ENCODE measurements at places on chromosomes 7 and 10.

GRCh38 chr10:129063212-129063611 is 403.8 kb upstream of the MGMT start:
- DNase-seq = no peak

- no peak for DNase-seq
These were observed 20.5 kb downstream of the SPAG6 start for GRCh38 chr10:22365644-22366434.

GRCh38 chr10:125127110-125127509 is 33.3 kb downstream of the CTBP2 start:
- peak; percentile 90 for DNase-seq

DNA sequence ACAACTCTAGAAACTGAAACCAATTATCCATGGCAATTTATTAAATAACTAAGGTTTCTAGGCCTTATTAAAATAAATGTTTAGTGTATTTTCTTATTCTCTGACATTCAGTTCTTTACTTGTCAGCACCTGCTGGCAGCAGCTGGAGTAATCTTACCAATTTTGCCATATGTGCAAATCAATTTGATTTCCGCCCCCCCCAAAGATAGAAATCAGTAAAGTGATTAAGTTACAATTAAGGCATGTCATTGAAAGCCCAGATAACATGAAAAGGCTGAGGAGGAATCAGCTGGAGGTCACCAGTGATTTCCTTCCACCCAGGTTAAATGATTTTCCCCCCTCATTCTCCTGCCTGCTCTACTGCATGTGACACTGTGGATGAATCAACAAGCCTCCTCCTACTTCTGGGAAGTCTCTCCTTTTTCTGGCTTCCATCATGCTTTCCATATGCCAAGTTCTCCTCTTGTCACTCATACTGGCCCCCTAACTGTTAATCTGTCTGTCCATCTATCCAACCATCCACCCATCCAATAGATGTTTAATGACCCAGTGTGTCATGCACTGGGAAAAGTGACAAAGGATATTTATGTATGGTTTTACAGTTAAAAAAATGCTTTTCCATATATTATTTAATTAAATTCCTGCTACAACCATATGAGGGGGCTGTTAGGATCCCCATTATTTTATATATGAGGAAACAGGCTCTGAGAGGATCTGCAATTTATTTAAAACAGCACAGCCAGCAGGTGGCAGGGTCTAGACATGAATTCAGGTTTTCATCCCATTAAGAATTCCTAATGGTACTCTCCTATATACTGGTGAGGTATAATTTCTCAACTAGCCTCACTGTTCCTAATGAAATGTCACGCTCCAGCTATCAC is 116.5 kb downstream of the ATXN7L1 start:
- DNase-seq = peak; percentile 65

DNA sequence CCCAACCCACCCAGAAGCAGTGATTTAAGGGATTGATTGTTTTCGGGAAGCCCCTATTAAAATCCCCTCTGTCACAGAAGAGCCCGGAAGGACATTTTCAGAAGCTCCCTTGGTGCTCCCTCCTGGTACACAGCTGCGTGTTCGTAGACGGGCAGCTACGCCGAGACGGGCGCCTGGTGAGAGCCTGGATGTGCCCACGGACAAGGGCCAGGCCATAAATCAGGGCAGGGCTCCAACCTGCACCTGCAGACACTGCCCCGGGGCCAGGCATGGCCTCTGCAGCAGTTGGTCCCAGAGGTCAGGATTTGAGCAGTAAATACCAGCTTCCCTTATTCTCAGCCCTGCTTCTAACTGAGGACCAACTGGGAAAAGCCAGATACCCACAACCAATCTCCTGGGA is 106.8 kb downstream of the PAXIP1 start:
- no peak for DNase-seq

DNA sequence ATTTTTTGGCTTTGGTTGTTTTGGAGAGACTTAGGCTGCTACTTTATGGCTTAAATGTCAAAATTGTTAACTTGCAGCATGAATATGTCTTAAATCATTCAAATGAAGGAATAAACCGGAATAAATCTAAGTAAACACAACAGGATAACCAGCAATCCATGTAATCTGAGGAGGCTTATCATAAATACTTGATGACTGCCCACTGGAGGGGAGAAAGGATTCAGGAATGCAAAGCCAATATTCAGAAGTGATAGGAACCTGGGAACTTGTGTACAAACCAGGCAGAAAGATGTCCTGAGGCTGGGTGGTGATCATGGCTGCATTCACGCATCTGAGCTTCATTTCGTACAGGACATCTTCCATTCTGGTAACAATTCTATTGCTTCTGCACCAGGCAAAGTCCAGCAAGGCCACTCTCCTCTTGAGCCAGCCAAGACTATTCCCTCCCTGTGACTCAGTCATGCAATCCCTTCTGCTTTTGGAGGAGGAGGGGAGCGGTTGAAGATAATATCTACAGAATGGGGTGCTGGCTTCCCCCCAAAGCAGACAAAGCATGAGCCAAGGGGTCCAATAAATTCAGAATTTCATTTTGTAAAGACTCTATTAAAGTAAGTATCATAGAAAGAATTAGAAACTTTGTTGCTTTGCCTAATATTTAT is 374.5 kb downstream of the PHTF2 start:
- no peak for DNase-seq

GRCh38 chr10:104317726-104318299 is 20.5 kb downstream of the ITPRIP start:
- peak; percentile 60 for DNase-seq

DNA sequence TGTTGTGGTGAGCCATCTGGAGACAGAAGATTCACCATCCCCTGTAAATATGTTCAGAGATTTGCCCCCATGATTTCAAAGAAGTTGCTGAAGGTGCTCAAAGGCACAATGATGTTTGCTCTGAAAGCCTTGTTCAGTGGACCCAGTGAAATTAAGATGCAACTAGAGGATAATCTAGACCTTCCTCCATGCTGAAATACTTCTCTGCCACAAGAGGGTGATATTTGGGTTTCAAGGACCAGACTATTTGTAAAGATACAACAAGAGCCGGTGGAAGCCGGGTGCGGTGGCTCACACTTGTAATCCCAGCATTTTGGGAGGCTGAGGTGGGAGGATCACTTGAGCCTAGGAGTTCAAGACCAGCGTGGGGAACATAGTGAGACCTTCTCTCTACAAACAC is 13.5 kb upstream of the MSRB2 start:
- DNase-seq = no peak

DNA sequence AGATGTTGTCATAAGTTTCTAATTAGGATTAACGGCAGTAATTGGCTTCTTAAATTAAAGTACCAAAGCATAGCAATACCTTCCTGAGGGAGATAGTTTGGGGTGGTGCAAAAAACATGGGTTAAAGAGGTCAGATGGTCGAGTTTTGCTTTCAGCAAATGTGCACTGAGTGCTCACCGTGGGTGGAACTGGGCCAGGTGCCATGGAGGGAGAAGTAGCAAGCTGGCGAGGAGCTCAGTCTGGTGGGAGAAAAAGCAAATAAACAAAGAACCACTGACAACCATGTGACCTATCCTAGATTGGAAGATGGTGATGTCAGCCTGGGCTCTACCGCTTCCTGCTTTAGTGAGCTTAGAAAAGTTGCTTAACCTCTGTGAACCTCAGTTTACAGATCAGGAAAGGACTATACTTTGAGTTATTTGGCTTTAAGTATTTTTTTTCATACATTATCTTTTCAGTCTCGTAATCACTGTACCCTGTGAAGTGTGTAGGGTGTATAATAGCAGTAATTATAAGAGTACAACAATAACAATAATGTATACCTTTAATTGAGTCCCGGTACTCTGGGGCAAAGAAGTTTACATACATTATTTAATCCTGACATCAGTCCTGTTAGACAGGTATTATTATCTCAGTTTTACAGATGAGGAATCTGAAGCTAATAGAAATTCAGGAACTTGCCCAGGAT is 69.0 kb upstream of the PDCD4 start:
- DNase-seq = peak; percentile 88

GRCh38 chr7:21352540-21353387 is 75.1 kb upstream of the SP4 start:
- DNase-seq = no peak

GRCh38 chr10:112258407-112258806 is 24.8 kb upstream of the TECTB start:
- no peak for DNase-seq

- no peak for DNase-seq
These were observed 5.4 kb upstream of the GLI3 start for GRCh38 chr7:42242381-42242780.

DNA sequence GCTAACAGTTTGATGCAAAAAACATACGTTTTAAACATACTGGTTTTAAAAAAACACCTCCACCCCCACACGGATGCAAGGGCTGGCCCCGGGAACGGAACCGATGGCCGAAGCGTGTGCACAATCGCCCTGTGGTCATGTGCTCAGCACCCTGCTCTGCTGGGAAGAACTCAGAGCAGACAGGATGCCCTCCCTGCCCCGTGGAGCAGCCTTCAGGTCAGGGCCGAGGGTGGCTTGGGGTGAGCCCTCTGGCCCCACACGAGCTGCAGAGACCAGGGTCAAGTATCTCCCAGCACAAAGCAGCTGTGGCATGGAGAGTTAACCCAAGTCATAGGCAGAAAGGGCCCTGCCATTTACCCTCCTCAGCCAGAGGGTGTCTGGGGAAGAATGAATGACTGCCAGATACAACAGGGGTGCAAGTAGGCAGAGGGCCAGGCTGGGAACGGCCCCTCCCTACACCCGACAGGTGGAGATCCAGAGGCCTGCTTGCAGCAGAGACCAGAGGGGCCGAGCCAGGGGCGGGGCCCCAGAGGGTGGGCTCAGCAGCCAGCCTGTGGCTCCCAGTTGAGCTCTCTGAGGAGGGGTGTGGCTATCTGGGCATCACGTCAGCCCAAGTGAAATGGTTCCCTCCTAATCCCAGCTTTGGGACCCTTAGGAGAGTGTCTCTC is 56.8 kb downstream of the ZRANB1 start:
- no peak for DNase-seq

DNA sequence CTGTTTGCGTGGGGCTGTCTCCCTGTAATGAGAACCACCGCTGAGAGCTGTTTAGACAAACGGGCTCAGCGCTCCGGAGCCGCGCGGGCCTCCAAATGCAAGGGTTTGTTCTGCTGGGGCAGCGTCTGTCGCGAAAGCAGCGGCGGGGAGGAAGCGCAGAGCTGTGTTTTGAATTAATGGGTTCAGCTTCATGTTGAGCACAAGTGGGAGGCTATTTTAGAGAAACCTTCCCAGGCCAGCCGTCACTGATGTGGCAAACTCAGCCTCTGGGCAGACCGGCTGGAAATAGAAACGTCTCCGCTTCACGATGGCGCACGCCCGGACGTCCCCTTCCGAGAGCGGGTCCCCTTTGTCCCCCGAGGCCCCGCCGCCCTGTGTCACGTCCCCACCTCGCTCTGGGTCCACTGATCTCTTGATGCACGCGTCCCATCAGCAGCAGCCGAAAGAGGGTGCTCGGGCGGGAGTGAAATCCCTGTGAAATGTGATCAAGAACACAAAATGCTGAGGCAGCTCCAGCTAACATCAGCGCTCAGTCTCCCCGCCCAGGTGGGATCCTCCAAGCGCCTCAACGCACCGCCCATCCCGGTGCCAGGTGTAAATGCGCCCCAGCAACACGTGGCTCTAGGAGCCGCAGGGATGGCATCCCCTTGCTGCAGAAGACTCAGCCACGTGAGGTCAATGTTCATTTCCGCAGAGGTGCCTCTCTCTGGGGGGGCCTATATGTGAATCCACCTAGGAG is 44.9 kb downstream of the BAMBI start:
- no peak for DNase-seq

- peak; percentile 44 for DNase-seq
These were observed 225.1 kb downstream of the GATA3 start for GRCh38 chr10:8279598-8279997.

DNA sequence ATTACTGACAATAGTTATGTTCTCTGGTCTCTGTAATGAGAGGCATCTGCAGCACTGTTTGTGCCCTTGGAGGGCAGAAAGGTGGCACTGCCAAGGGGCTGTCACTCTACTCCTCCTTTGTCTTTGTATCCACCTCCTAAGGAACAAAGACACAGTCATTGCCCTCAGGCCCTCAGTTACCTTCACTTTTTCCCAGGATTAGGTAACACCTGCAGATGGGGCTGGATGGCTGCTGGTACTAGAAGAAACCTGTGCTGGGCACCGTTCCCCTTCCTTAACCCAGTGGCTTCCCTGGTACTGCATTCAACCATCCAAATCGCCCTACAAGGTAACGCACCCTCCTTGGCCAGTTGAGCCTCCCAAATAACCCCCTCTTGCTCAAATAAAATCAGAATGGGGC is 246.9 kb upstream of the NEBL start:
- DNase-seq = peak; percentile 42

DNA sequence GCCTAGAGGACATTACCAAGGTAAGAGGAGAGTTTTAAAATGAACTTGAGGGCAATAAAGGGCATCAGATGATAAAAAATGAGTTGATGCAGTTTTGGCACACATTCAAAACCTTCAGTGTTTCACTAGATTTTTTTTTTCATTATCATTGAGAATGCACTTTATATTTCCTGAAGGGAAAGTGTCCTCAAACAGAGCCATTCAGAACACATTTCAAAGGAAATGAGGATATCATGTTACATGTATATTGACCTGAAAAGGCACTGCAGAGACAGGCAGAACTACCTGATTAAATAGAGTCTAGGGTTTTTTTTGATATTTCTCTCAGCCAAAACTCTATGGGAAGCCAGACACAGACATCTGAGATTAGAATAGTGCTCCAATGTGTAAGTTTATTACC is 454.0 kb downstream of the NEBL start:
- DNase-seq = no peak

- no peak for DNase-seq
These were observed 121.5 kb upstream of the PRSS58 start for GRCh38 chr7:142379201-142379885.

- peak; percentile 83 for DNase-seq
These were observed 87.4 kb downstream of the CHN2 start for GRCh38 chr7:29281782-29282541.

GRCh38 chr7:65238785-65239184 is 134.9 kb upstream of the ZNF92 start:
- no peak for DNase-seq

- DNase-seq = no peak
These were observed 32.2 kb downstream of the HACD1 start for GRCh38 chr10:17585016-17585415.

DNA sequence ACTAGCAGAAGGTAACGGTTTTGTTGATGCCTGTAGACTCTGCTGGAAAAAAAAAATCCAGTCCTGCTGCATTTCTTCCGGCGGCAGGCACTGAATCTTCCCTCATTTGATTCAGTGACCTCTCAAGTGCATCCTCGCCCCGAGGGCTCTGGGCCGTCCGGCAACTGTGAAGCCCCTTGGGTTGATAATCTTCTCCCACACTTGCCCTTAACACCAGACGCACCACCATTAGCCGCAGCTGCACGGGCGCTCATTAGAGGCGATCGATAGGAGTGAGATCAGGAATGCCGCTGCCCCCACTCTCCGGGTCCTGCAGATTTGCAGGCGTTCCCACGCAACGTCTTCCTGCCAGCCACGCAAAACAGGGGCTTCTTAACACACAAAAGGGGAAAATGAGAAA is 200.0 kb upstream of the MKI67 start:
- DNase-seq = no peak

GRCh38 chr10:131012641-131012985 is 298.9 kb downstream of the TCERG1L start:
- DNase-seq = no peak

GRCh38 chr10:24381235-24382010 is 172.5 kb downstream of the KIAA1217 start:
- peak; percentile 26 for DNase-seq

- peak; percentile 10 for DNase-seq
These were observed 52.7 kb upstream of the VIPR2 start for GRCh38 chr7:159197066-159197975.

GRCh38 chr10:70575874-70576802 is 26.4 kb downstream of the PRF1 start:
- DNase-seq = peak; percentile 65

GRCh38 chr10:16996530-16996964 is 133.1 kb downstream of the CUBN start:
- DNase-seq = peak; percentile 22
